ENCODE measurements at places on chromosomes 4 and X.

- no peak for DNase-seq
Observed at GRCh38 chrX:106612393-106612763, 600 bp downstream of the RADX start.

DNA sequence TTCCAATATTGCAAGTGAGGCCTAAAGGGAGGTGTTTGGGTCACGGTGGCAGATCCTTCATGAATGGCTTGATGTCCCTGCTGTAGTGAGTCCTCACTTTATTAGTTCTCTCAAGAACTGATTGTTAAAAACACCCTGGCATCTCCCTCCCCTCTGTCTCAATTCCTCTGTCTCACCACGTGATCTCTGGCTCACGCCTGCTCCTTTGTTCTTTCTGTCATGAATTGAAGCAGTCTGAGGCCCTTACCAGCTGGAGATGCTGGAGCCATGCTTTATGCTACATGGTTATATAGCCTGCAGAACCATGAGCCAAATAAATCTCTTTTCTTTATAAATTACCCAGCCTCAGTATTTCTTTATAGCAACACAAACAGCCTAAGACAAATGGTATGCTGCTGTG lies 980.7 kb upstream of the GRIA3 start:
- no peak for DNase-seq

- DNase-seq, result no peak
Observed at GRCh38 chr4:98848448-98848847, 80.5 kb downstream of the EIF4E start.

- no peak for DNase-seq
Observed at GRCh38 chr4:100190643-100191600, 654 bp upstream of the DDIT4L start.

- DNase-seq, result no peak
Observed at GRCh38 chr4:95910749-95911148, 70.9 kb downstream of the PDHA2 start.

- DNase-seq, result no peak
Observed at GRCh38 chr4:99002279-99002678, 6.8 kb downstream of the METAP1 start.

DNA sequence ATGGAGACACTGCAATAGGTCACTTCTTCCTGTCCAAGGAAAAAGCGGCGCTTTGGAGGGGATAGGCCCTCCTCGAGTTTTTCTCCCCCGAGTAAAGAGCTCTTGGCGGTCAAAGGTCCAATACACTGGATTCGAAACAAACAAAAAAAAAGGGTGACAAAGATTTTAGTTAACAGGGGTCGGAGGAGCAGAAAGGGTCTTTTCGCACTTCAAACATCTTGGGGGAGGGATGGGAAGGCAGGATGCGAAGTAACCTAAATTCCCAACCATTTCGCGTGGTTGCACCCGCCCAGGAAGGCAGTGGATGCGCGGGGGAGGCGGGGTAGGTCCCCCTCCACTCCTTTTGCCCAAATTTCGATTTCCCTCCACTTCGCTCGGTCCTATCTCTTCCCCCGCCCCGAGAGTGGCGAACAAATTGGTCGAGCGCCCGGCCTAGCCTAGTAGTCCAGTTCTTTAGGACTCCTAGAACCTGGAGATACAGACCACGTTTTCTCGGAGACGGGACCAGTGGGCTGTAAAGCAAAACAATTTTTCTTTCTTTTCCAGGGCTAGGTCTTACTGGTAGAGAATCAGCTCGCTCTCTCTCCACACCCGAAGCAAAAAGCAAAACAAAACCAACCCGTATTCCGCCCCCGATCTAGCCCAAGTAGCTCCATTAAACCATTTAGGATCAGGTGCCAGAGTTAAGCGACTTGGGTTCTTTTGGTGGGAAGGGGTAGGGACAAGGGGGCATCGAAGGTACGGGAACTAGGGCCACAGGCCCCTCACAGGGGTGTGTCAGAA lies 2.0 kb upstream of the STAG2 start:
- DNase-seq, result no peak

- no peak for DNase-seq
Observed at GRCh38 chr4:137471461-137471860, 60.8 kb downstream of the PCDH18 start.

DNA sequence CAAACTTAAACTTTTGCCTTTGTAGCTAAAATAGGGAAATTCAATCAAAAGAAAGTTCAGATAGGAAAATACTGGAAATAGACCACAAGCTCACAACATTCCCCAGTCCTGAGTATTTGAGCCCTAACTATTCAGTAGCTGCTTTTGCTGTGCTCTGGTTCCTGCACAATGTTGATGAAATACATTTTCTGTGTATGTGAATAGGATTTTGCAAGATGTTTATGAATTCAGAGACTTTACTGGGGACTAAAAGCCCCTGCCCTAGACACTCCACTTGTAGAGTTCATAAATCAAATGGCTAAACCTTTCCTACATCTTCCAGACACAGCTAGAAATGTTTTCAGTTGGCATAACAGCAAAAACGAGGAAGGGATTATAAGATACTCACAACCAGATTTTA lies 105.9 kb downstream of the FBXO8 start:
- no peak for DNase-seq

DNA sequence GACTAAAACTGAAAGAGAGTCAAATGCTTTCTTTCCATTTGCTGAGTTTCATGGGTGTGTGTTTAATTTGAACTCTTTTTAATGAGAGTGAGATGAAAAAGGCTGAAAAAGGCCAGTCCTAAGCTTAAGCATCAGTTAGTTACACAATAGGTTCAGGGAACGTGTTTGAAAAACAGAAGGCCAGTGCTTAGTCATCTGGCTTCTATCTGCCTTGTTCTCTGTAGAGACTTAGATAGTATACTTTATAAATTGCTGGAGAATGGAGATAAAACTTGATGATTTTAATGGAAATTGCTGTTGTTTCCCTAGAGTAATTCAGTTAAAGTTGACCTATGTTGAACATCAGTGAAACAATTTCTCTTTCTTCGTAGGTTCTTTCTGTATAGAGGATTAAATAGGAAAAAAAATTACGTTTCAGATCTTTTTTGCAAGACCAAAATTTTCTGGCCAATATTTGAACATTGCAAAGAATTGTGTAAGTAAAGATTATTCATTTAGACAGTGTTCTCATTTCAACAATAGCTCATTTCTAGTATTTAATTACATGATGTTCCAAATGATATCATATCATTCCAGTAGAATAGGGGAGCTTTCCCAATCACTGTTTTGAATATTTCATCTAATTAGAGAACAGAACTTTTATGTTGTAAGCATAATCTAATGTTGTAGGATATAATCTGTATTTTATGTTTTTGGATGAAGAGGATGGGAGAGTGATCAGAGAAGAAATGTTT lies 1088.8 kb downstream of the ADGRL3 start:
- DNase-seq, result no peak

DNA sequence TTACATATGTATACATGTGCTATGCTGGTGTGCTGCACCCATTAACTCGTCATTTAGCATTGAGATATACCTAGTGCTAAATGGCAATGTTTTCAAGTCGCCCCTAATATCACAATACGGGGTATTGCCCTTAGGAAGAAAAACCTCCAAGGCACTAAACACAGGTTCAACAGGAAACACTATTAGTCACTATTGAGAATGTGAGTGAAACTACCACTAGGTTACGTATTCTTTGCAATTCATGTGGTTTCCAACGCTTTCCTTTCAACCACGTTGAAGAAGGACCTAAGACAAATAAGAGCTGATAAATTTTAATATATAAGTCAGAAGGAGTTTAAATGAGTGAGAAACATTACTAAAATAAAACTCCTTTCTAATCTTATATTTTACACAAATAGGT lies 134.7 kb upstream of the SPANXN4 start:
- DNase-seq, result no peak

DNA sequence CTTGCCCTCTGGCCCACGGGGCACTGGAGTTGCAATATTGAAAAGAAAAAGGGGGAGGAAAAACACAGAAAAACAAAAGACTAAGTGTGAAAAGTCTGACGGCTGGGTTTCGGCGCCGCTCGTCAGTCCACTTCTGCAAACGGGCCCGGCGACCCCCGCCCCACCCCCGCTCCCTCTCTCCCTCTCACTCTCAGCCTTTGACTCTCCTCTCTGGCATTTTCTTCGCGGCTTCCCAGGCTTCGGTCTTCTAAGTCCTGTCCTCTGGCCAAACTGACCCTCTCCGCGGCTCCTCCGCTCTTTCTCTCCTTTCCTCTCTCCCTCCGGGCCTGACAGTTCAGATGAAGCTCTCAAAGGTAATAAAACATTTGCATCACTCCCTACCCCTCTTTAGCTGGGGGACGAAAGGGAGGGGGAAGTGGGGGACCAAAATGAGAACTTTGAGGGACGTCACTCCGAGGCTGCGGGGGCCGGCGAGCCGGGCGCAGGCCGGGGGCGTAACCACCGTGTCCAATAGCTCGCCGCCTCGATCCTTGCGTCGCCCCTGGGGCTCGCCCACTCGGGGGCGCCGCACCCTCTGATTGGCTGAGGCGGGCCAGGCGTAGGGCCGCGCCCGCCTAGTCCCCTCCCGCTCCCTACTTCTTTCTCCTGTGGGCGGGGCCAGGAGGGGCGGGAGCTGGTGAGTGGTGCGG lies at the start of gene NKX6-1:
TSS of gene NKX6-1 (minus strand) at position 358 of the 689 bp plus-strand sequence. CDS start 1,064 bp downstream, outside the sequence.
- DNase-seq, result peak; percentile 47

DNA sequence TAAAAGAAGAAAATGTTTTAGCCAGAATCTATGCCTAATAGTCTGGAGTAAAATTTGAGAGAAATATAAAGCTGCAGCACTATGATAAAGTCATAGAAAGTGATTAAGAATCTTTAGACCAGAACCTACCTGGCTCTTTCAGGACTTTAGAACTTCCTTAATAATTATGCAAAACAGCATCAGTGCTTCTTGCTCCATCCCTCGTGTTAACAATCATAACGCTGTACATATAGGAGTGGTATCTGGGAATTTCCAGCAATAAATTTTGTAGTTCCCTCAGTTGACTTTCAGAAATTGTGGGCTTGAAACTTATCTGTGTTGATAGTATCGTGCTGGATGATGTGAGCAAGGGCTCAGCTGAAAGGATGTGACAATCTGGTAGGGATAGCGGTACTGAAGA lies 102.1 kb upstream of the RASGEF1B start:
- no peak for DNase-seq

DNA sequence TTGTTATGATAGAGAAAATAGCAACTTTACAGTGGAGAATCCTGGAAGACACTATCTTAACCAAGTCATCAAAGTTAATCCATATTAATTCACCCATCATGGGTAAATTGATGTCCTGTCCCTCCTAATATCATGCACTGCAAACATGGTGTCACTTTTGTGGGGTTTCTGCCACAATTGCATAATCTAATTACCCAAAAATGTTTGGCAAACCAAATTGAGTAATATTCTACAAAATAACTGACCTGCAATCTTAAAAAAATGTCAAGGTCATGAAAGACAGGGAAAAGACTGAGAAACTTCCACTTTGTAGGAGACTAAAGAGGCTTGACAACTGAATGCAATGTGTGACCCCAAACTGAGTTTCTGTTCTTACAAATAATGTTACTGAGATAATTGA lies 37.1 kb upstream of the PLAC8 start:
- DNase-seq, result no peak

- DNase-seq, result no peak
Observed at GRCh38 chrX:88584283-88584682, 162.7 kb upstream of the CPXCR1 start.

Data from SK-N-MC (cell line).